Mucosa of descending colon (tissue), 3 donors: ENCODE measurements at places on chromosomes 5 and 9.

GRCh38 chr9:100714372-100715099, 136.7 kb downstream of the CAVIN4 start:
- DNase-seq, result peak; percentile 66

- no peak for DNase-seq
These were observed 95.1 kb upstream of the FCN2 start for GRCh38 chr9:134785325-134786108.

DNA sequence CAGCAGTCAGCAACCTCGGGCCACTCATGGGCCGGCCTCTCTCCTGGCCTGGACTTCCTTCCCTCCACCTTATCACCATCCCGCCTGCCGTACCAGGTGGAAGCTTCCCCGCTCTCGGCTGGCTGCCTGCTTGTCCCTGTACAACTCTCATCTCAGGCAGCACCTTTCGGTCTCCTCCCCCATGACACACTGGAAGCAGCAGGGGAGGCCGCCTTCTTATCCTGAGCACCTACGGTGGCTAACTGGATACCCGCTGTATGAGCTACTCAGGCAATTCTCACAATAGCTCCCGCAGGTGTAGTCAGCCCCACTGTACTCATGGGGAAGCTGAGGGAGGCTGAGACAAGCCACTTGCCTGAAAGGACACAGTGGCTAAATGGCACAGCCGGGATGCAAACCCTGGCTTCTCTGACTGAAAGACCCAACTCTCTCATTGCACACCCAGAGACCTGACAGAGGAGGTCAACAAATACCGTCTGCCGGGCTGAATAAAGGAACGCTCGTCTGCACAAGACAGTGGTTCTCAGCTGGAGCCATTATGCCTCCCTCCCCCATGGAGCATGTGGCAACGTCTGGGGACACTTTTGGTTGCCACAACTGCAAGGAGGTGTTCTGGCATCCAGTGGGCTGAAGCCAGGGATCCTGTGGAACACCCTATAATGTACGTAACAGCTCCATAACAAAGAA, 9.6 kb downstream of the STK10 start:
- peak; percentile 68 for DNase-seq

DNA sequence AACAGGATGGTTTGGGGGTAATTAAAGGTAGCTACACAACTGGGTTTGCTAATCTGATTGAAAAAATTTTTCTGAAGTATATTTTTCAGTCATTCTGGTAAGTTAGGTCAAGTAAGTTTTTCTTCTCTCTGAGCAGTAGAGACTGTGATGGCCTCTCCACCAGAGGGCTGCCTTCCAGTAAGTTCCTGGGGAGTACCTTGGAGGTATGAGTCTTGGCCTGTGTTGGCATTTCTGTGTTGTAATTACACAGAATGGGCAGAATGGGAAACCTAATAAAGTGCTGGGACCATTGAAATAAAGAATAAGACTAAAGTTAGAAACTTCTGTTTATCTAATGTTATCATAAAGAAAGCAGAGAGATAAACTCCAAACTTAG, 430.8 kb downstream of the ARHGEF28 start:
- DNase-seq, result peak; percentile 60

DNA sequence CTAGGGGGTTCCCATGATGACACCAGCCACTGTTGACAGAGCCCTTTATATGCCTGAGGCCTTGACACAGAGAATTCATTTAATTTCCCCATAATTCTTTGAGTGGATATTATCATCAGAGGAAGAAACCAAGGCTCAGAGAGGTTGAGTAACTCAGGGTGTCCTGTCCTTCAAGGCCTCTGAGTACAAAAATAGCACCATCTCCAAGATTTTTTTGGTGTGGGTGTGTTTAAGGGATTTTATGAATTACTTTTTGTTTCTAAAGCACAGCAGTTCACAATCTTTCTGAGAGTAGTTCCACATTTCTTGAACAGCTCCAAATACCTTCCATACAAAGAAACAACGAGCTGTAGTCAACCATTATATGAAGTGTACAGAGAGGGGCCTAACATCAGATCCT, 6.2 kb upstream of the GSN start:
- no peak for DNase-seq

DNA sequence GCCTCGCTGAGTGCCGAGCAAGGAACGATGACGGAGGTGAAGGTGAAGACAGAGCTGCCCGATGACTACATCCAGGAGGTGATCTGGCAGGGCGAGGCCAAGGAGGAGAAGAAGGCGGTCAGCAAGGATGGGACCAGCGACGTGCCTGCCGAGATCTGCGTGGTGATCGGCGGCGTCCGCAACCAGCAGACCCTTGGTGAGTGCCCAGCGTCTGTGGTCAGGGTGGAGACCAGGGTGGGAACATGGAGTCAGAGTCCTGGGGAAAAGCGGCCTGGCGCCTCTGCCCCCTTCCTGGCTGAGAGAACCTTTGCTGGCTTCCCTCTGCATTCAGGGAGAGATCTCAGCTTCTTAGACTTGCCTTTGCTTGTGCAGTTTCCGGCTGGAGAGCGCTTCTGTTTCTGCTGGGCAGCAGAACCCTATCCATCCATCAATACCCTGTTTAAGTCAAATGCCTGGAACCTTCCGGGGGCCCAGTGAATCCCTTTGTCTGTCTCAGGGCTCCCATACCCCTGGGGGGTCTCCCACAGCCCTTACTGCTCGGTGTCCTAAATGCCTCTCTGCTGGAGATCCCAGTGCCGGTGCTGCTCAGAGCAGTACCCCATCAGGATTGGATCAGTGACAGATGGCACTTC, 89.6 kb downstream of the AMBP start:
- no peak for DNase-seq

- DNase-seq, result no peak
These were observed 85.6 kb downstream of the C5orf15 start for GRCh38 chr5:133882846-133883245.

DNA sequence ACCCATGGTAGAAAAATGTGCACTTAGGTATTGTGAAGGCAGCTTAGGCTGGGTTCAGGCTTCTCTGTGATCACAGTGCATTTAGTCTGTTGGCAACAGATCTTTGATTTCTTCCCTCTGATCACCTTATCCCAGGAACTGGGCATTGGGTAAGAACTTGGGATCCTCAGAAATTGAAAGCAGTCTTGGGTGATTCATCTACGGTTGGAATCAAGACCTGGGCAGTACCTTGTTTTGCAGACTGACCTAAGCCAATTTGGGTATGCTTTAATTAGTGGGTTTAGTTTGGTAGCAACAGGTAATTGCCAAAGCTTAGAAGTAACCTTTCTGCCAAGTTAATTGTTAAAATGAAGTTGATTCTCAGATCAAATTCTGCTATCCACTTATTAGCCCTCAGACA, 17.8 kb downstream of the ENTREP1 start:
- DNase-seq, result no peak

GRCh38 chr5:72523960-72524582, 16.9 kb upstream of the ZNF366 start:
- DNase-seq, result no peak

- DNase-seq, result peak; percentile 95
These were observed at the start of gene SET for GRCh38 chr9:128688501-128689292. TSS of gene SET (plus strand) at chr9:128689222. CDS start at chr9:128689583, 361 bp downstream.

DNA sequence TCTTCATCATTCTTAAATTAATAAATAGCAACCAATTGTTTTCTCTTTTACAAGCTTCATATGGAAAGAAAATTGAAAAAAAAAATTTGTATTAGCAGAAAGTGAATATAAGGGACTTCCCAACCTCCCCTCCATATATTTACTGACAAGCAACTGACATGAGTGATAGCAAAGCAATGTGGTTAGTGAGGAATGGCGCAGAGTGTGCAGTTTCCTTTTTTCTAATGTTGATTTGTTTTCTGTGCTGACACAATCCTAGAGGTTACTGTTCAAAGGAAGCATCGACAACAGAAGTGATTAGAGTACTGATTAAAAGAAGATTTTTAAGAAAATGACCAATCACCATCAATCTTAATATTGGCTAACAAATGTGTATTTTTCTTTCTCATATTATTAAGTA, 1.7 kb upstream of the PTGER4 start:
- DNase-seq, result no peak

GRCh38 chr5:56145511-56145910, 87.6 kb downstream of the ANKRD55 start:
- no peak for DNase-seq

GRCh38 chr9:35915681-35916294, 6.5 kb downstream of the SPAAR start:
- peak; percentile 67 for DNase-seq

DNA sequence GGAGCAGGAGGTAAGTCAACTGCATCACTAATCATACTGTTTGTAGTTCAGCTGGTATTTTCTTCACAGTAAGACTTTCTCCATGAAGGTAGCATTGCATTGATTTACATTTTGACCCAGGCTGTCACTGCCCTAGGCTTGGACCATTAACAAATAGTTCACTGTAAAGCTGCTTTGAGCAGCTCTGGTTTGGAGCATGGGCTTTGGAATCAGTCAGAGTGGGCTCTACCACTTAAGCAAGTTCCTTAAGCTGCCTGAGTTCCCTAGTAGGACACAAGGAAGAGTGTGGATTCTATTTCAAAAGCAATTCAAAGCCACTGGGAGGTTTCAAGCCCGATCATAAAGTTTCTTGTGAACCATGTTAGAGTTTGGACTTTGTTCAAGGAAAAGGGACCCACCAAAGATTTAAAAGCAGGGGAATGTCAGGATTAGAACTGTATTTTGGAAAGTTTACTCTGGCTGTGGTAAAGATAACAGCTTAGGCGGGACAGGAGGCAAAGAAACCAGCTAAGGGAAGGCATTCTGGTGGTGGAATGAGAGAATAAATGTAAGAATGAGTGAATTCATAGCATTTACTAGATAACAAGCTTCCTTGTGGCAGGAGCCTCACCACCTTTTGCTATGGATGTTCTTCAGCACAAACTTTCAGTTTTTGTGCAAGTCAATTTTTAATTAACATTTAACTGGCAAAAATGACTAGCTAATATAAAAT, 12.3 kb upstream of the PANK3 start:
- DNase-seq, result peak; percentile 47

- no peak for DNase-seq
These were observed 8.1 kb downstream of the LRRC14B start for GRCh38 chr5:199197-199949.

DNA sequence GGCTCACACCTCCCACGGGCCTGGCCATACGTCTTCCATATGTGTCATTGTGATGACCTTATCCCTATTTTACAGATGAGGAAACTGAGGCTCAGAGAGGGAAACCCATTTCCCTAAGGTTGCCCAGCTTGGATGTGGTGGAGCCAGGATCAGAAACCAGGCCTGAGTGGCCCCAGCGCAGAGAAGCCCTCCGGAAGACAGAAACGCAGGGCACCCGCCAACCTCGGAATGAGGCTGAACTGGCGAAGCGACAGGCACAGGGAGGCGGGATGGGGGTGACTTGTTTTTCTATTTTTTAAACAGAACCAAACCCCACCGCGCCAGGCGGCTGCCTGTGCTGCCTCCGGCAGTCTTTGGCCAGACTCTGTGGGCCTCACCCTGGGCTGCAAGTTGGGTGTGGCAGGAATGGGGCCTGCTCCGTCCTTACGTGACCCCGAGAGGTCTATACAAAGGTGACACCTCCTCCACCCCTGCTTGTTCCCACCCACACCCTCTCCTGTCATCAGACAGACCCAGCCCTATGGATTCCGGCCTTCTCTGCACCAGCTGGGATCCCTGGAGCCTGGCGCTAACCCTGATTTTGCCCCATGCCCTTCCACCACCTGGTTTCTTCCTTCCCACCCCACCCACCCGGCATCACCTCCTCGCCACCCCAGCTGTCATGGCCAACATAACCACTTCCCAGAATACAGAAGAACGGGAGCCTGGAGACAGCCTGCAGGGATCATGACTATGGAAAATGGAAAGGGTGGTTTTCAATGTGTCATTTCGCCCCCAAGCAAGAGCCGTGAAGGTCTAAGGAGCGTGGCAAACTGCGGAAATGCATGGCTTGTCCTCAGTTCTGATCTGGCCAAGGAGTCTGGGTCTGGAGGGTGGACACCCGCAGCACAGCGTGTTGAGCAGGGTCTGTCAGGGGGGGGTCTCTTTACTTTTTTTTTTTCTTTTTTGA, 23.6 kb downstream of the PLPP7 start:
- peak; percentile 65 for DNase-seq

DNA sequence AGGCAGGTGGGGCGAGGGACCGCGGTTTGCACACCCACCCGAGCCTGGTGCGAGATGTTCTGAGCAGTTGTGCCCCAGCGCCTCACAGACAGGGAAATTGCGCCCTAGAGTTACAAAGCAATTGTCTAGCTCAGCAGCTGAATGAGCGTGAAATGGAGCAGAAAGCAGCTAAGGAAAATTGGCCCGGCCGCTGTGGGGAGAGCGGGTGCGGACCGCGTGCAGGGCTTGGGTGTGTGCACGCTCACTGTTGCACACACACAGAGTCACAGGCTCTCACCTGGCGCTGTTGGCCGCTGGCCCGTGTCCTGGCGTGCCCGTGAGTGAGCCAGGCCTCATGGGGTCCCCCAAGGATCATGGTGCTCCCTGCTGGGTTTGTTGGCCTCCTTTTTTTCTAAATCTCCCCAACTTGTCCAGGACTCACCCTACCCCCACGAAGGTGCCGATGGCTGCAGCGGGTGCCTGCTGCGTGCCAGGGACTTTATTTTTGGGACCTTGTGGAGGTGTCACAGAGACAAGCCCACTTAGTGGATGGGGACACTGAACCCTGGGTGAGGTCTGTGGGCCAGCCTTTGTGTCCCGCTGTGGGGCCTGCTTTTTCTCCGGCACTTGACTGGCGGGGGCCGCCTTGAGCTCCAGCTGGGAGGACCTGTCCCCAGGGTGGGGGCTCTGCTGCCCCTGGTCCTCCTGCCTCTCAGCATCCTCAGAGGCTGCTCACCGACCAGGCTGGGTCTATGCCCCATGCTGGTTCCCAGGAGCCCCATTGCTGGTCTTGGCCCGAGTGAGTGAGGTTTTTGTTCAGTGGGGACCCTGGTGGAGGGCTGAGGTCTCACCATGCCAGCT, 5.2 kb downstream of the RXRA start:
- DNase-seq, result peak; percentile 42

DNA sequence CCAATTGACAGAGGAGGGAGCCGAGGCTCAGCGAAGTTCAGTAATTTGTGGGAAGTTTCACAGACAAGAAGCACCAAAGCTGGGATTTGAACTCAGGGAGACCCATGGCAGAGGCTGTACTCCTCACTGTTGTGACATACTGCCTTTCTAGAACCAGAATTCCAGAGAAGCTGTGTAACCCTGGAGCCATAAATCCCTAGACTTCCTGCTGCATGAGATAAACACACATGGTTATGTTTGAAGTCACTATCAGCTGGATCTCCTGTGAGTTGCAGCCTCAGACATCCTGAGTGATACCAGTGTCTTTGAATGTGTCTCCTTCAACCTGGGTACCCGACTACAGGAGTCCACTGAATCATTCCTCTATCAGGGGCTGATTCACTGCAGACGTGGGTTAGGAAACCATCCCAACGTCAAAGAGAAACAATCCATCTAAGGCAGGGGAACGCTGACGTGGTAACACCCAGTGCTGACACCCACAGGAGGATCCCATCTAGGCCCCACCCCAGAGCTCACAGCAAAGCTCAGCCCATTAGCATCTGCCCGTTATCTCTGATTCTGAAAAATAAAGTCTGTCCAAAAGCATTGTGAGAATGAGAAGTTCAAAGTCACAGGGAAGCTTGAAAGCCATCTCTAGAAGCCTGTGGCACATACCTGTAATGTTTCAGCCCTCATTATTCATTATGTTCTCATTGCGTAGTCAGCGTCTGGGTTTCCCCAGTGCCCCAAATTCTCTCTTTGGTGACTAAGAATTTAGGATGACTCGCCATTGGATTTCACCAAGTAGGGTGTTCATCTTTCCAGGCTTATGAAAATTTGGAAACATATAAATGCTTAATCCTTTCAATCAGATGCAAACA, 36.3 kb upstream of the BASP1 start:
- no peak for DNase-seq
